Heart right ventricle (tissue), 16 donors: ENCODE measurements at places on chromosomes 2 and 18. TPM values are rescaled to one million over a fixed set of nuclear protein-coding genes. Genes with fewer than 3 reads are reported as not detected.

DNA sequence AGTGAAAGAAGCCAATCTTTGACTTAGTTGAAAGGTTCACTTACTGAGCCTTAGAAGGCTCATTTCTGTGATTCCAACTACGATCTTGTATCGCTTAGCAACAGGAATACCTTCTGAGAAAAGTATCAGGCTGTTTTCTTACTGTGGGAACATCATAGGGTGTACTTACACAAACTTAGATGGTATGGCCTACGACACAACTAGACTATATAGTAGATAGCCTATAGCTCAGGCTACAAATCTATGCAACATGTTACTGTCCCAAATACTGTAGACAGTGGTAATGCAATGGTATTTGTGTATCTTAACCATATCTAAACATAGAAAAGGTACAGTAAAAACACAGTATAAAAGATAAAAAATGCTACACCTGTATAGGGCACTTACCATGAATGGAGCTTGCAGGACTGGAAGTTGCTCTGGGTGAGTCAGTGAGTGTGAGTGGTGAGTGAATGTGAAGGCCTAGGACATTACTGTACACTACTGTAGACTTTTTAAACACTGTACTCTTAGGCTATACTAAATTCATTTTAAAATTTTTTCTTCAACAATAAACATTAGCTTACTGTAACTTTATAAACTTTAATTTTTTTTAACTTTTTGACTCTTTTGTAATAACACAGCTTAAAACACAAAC is 148.8 kb upstream of the STON1 start:
- DNase-seq: no peak

FSHR gene
- not detected for polyA plus RNA-seq

- peak; percentile 85 for DNase-seq
These were observed at the start of gene DNMT3A for GRCh38 chr2:25341753-25342371. Gene DNMT3A, minus strand, starts transcription at chr2:25341925. Its CDS starts 27,941 bp downstream, at chr2:25313984.

NEU2 gene
- polyA plus RNA-seq: not detected

CRACDL gene
- 3.1 TPM for polyA plus RNA-seq

DNA sequence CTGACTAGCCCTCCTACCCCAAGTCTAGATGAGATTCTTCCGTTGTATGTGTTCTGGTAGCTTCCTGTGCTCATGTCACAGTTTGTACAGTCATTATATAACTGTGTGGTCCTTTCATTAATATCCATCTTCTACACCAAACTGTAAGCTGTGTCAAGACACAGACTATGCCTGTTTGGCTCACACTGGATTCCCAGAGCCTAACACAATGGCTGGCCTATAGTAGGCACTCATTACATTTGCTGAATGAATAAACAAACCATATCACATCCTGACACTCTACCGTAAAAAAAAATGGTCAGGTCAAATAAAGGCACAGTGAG is 72.6 kb downstream of the ANKRD44 start:
- no peak for DNase-seq

UCN gene
- polyA plus RNA-seq: 4.1 TPM

DNA sequence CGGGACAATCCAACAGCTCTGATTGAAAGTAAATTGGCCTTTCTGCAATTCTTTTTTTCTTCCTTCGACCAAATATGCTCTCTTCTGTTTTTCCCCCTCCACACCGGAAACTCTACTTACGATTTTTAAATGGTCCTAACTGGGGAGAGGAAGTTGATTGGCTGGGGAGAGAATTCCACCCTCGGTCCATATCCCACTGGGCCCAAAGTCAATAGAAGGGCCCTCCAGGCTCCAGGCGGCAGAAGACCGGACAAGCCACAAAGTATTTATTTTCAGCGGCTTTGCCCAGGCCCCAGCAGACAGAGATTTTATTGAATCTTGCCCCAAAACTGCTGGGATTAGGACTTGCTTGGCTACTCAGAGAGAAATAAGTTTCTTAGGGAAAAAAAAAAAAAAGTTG is 37.1 kb upstream of the SMAD7 start:
- DNase-seq: no peak

IL37 gene
- not detected for polyA plus RNA-seq

ATOH8 gene
- polyA plus RNA-seq: 35.2 TPM

MBD2 gene
- polyA plus RNA-seq: 19.6 TPM

DNA sequence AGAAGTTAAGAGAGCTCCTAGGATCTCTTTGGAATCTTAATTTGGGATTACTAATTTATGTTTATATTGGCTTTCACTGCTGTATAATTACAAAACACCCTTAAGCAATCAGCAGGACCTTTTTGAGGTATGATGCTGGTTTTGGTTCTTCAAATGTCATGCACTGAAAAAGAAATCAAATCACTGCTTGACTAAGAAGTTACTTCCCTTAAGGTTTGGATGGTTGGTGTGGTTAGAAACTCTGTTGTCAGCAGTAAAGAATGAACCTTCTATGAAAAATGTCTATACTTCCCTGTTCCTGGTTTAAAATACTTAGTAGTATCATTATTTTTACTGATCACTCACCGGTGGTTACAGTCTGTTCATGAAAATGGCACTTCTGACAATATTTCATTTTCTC is 5.5 kb downstream of the COLEC12 start:
- no peak for DNase-seq

CRYGC gene
- not detected for polyA plus RNA-seq

GRCh38 chr2:62266433-62267038 is 70.6 kb downstream of the B3GNT2 start:
- DNase-seq: no peak

DNA sequence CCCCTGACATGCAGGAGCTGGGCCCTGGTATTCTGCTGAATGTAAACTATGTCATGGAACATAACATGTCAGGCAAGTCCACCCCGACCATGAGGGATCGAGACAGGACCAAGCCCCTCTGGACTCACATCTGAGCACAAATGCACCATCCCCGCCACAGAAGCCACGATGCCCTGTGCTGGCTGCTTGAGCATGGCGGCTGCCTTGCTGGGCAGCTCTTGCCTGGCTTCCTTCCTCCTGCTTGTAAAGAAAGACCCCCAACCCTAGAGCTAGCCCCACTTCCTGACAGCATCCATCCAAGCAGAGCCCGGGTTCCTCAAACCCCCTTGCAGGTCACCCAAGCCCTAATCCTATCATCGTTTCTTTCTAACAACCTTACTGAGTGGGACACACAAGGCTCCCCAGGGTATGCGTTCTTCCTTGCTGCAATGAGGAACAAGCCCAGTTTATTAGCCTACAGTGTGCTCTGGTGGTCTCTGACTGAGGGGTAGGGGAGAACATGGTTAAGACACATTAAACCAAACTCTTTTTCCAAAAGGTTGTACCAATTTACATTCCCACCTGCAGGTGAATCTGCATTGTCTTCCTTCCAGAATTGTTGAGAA is 26.6 kb downstream of the PTPN18 start:
- DNase-seq: no peak

DNA sequence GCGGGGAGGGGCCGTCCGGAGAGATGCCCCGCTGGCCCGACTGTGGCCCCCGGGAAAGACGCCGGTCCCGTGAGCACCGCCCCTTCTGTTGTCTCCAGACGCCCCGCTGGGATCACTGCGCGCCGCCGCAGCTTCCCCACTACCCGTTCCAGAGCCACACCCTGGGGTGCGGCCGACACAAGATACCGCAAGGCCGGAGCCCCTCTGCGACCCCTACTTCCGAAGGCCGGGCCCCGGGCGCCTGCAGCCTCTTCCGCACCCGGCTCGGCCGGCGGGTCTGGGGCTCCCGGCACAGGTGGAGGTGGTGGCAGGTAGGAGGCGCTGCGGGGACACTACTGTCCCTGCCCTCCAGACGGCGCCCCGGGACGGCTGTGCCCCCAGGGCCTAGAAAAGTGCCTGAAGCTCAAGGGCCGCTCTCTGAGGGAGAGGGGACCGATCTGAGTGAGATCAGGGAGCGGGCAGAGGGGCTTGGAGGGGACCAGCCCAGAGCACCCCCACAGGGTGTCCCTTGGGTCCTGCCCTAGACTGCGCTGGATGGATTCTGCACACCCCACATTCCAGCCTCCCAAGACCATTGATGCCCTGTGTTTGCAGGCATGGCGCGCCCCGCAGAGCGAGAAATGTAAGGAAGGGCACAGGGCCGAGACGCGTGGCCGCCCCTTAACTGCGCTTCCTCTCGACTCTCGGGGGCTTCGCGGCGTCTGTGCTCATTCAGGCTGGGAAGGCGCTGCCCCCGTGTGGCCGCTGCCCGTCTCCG is 80.0 kb downstream of the GFPT1 start:
- peak; percentile 87 for DNase-seq

GRCh38 chr2:9212010-9212635 is 5.5 kb downstream of the ASAP2 start:
- DNase-seq: no peak

DNA sequence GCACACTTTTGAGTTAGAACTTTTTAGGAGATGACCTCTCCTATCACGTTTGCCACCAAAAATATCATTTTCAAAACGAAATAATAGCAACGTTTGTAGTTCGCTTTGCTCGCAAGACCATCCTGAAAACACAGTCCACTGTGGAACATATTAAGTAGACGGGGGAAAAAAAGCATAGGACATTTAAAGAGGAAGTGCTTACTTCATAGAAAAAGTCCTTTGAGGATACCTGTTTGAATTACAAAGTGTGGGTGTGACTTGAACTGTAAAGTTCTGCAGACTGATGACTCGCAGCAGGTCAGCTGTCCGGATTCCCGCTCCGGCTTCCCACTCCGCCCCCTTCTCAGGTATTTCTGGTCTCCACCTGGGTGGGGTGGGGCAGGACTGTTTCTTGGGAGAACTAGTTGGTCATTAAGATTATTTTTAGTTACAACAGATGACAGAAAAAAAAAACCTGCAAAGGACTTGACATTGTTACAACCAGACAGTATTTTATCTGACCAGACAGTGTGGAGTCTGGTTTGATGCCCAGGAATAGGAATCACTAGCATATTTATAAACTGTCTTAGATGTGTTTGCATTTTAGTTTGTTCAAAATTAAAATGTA is 13.3 kb downstream of the CNOT11 start:
- DNase-seq: no peak

DNA sequence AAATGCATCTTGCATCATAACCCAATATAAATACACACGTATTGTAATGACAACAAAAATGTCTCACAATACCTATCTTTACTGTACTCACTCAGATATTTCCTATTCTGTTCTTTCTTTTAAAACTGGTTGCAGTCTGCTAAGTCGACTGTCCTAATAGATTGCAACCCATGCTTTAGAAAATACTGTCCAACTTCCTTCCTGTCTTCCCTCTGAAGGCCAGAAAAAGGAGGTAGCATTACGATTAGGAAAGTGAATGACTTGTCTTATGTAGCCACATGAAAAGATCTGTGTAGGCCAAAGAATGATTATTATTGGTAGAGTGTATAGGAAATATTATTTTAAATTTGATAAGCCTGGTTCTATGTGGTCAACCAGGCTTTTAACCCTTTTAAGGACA is 134.1 kb downstream of the FAM210A start:
- DNase-seq: no peak

NOL4 gene
- polyA plus RNA-seq: 0.03 TPM

SERPINB4 gene
- polyA plus RNA-seq: 0.10 TPM

GRCh38 chr2:72998724-72999123 is 72.8 kb downstream of the SFXN5 start:
- DNase-seq: no peak

AMER3 gene
- not detected for polyA plus RNA-seq

GRCh38 chr18:54359233-54359632 is 1.5 kb downstream of the C18orf54 start:
- DNase-seq: no peak

- no peak for DNase-seq
These were observed 53.2 kb upstream of the CCDC85A start for GRCh38 chr2:56130463-56131070.

RNASEH1 gene
- 8.7 TPM for polyA plus RNA-seq

DNA sequence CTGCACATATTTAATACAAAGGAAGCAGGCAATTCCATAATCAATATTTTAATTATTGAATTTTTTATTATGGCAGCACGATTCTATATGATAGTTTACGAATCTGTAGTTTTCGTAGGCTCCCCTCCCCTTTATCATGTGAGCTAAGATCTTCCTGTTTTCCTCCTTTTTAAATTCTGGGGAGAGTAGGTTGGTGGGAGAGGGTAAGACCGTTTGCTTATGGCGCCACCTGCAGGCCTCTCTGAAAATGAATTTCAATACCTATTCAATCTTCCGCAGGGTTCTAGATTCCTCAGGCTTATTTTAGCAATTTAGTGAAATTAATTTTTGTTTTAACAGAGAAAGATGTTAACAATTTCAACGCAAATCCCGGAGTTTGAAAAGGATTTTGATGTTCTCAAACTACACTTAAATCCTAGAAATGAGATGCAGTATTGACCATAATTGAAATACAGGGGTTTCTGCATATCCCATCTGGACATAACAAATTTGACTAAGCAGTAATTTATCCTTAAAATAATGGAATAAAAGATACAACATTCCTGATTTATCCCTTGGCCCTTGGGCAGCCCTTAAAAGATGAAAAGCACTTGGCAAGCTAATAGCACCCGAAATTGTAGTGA is 12.8 kb upstream of the GBX2 start:
- DNase-seq: no peak

DSG4 gene
- polyA plus RNA-seq: not detected

CFAP221 gene
- polyA plus RNA-seq: 0.14 TPM

PPIG gene
- polyA plus RNA-seq: 15.6 TPM

OTOS gene
- not detected for polyA plus RNA-seq

UGT1A10 gene
- polyA plus RNA-seq: not detected

HOXD3 gene
- polyA plus RNA-seq: 0.15 TPM

GRCh38 chr2:164103271-164103670 is 367.5 kb upstream of the FIGN start:
- DNase-seq: no peak

GRCh38 chr2:109471658-109472057 is 142.1 kb downstream of the SEPTIN10 start:
- no peak for DNase-seq

ACKR3 gene
- 23.2 TPM for polyA plus RNA-seq

DNA sequence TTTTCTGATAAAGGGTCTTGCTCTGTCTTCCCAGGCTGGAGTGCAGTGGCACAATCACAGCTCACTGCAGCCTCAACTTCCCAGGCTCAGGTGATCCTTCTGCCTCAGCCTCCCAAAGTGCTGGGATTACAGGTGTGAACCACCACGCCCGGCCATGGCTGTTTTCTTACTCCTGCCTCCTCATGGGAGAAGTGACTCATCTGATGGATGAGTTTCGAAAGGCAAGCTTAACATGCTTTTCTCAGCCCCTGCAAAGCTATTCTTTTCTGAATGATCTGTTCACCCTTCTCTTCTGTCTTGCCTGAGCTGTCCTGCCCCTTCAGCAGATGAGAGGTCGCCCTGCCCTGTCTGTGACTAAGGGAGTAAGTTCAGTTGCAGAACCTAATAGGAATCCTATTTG is 929 bp upstream of the CREG2 start:
- DNase-seq: no peak

ALPP gene
- polyA plus RNA-seq: not detected

- DNase-seq: no peak
These were observed 48.2 kb upstream of the CTAGE1 start for GRCh38 chr18:22465859-22466457.

DNA sequence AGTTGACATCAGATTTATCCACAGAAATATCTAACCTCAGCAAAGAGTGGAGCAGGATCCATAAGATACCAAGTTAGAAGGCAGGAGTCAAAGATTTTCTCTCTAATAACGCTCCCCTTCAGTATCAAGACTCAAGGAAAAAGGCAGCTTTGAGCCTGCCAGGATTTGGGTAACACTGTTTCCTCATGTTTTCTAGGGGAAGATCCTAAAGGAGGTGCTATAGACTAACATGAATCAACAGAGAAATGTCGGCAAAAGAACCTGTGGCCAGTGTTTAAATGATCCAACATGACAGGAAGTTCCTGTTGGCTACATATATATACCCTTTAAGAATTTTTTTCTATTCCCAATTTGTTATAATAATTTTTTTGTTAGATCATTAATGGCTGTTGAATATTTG is 402.3 kb downstream of the TGIF1 start:
- no peak for DNase-seq

PAIP2B gene
- 7.2 TPM for polyA plus RNA-seq

- DNase-seq: no peak
These were observed 157.4 kb downstream of the SUCLG1 start for GRCh38 chr2:84301717-84302116.
